ENCODE measurements at places on chromosomes 6 and 20.

DNA sequence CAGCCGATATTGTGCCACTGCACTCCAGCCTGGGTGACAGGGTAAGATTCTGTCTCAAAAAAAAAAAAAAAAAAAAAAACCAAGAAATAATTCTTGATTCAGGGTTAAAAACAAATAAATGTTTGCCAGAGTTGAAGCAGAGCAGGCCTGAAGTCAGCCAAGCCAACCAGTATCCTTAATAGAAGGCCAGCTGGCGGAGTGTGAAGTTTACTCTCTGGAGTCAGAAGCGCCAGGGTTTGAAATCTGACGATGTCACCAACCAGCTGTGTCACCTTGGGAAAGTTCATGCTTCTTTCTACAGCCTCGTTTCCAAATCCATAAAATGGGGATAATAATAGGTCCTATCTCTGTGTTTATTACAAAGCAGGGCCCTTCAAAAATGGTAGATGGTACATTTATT lies 73.0 kb upstream of the ENPP5 start:
- no peak for DNase-seq

DNA sequence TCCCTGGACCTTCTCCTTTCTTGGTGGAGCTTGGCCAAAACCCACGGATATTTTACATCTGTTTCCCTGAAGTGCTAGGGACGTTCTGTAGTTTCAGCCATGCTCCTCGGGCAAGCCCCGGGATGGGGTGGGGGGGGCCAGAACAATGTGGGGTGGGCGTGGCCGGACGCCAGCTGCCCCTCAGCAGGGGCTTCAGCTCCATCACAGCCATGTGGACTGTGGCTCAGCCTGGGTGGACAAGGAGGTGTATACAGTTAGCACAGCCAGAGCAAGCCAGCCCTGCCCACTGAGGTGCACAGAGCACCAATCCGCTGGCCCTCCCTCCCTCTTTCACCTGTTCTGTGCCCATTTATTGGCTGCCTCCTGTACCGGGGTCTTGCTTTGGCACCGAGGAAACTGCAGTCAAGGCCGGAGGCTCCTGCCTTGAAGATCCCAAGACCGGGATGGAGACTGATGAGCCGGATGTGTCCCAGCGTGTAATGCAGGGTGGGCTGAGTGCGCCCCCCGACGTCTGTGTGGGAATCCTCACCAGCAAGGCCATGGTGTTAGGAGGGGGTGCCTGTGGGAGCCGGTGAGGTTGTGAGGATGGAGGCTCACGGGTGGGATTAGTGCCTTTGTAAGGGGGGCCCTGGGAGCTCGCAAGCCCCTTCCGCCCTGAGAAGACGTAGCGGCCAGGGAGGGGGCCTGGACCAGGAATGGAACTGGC lies 28.0 kb downstream of the FRMD1 start:
- no peak for DNase-seq

GRCh38 chr6:62357835-62358234 lies 71.8 kb upstream of the KHDRBS2 start:
- DNase-seq, result no peak

DNA sequence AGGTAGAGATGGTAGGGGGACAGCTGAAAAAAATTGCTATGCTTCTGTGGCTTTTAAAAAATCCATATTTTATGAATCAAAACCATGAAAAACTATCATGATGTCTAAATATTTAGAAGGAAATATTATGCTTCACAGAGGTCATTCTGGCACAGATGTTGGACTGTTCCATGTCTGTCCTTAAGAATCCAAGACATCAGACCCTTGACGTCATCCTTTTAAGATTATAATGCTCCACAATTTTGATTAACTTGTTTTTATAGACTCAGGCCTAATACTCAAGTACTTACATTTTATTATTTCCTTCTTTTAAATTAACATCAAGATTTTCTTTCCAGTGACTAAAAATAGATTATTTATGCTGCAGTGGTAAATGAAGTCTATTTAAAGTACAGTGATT lies 29.7 kb downstream of the FILIP1 start:
- no peak for DNase-seq

GRCh38 chr6:73391675-73392074 lies 3.0 kb upstream of the DDX43 start:
- DNase-seq, result no peak

- DNase-seq, result no peak
These were observed 203.2 kb upstream of the MAP3K7 start for GRCh38 chr6:90790058-90790457.

- DNase-seq, result no peak
These were observed 68.1 kb downstream of the DLL1 start for GRCh38 chr6:170222498-170223471.

GRCh38 chr20:57409316-57409671 lies 18.1 kb downstream of the RBM38 start:
- DNase-seq, result no peak

DNA sequence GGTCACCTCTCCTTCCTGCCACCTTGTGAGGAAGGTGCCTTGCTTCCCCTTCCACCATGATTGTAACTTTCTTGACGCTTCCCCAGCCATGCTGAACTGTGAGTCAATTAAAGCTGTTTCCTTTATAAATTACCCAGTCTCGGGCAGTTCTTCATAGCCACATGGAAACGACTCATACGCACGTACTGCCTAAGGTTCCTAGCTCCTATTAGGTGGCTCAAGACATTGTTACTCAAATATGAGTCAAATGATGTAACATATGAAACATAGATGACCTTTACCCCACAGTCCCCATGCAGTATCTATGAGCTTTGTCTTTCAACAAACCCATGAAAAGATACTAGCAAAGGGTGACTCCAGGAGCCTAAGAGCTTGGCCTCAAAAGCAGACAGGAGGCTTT lies 98.3 kb downstream of the SIM1 start:
- no peak for DNase-seq

GRCh38 chr6:22526736-22527135 lies 42.6 kb upstream of the HDGFL1 start:
- no peak for DNase-seq

DNA sequence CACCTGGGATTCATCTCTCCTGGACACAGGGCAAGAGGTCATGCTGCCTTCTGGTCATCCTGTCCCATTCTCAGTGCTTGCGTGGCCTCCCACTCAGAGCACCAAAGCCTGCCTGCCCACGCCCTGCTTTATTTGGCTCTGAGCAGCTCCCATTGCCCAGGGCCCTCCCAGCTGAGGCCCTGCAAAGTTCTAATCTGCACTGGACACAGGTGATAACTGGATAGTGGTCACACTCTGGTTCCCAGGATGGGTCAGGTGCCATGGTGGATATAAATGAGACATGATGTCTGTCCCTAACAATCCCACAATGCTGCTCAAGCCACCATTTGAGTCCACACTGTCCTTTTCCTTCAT lies 39.5 kb downstream of the CPXM1 start:
- DNase-seq, result no peak

GRCh38 chr20:14566505-14566904 lies 229.1 kb upstream of the FLRT3 start:
- no peak for DNase-seq

- DNase-seq, result no peak
These were observed 93.7 kb downstream of the MTHFD1L start for GRCh38 chr6:150959166-150959565.
